ENCODE measurements at places on chromosomes 13 and 19. TPM values are rescaled to one million over a fixed set of nuclear protein-coding genes. Genes with fewer than 3 reads are reported as not detected.

BCKDHA gene
- total RNA-seq = 13.1 TPM

DNAAF3 gene
- 0.40 TPM for total RNA-seq

DNA sequence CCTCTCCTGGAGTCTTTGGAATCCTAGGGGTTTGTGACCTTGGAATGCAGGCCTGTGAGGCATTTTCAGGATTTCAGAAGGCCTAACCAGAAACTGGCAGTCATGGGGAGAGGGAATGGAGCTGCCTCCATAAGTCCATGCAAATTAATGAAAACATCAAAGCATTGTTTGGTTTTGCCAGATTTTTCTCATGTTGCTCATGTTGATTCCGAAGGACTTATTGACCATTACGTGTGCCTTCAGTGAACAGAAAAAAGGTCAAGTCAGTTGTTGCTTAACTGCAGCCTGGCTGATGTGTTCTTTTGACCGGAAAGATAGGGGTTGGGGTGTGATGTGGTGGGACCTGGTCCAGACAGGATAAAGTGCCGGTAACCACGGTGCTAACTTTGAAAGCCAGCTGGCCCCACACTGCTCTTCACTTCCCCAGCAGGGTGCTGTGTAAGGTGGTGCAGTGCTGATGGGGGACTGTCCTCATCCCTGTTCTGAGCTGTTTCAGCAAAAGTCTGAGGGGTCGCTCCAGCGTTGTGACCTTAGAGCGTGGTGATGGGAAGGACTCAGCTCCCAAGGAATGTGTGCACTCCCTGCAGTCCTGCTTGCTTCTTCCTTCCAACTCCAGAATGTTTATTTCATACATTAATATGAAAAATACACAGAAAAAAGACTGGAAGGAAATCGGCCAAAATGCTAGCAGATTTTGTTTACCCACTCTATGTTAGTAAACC, 3.5 kb downstream of the RNF113B start:
- peak; percentile 15 for DNase-seq

DNA sequence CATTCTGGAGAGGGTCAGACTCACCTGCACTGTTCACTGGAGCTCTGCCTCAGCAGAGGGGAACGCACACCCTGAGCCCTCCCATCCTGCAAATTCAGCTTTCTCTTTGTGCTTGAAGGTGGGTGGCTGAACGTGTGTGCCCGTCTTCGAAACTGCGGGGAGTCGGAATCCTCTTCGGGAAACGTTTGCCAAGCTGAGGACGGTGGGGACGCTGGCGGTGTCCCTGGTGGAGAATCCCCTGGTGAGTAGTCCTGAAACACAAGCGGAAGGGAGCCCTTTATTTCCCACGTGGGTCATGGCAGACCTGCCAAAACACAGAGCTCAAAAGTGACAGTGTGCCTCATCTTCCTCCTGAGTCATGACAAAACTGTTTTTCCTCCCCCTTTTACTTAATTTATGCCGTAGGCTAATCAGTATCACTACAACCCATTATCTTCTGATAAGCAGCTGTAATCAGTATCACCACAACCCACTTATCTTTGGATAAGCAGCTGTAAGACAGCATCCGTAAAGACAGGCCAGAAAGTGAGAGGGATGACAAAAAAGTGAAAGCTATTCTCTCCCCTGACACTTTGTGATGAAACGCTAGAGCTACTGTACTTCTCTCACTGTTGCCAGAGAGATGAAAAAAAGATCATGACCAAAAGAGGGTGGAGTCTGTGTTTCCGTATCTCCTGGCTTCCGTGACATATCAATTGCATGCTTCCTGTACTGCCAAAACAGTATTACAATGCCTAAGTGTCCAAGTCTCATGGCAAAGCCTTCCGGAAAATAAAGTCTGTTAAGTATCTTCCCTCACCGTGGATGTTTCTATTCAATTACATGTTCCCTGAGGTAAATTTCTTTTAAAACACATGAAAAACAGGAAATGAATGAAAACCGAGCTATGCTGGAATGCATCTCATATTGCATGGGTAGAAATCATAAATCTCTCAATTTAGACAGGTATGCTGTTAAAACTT, 155.5 kb downstream of the TBC1D4 start:
- no peak for DNase-seq

DNA sequence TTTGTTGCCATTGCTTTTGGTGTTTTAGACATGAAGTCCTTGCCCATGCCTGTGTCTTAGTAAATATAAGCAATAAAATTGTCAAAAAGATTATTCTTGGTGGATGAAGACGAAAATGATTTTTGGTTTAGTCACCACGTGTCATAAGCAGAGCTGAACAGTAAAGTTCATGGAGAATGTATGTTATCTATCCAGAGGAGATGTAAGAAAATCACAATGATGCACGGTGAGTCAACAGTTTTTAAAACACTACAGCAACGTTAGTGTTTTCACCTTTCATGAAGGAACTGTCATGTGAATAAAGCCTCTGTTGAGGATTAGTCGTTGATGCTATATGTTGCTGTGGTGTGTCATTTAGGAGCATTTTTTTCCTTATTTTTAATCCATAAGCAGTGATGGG, 137.6 kb downstream of the GPC6 start:
- DNase-seq = no peak

GRCh38 chr19:16062789-16063188, 13.5 kb upstream of the TPM4 start:
- peak; percentile 78 for DNase-seq

GRCh38 chr19:13983213-13983889, 22.8 kb downstream of the RFX1 start:
- no peak for DNase-seq

DNA sequence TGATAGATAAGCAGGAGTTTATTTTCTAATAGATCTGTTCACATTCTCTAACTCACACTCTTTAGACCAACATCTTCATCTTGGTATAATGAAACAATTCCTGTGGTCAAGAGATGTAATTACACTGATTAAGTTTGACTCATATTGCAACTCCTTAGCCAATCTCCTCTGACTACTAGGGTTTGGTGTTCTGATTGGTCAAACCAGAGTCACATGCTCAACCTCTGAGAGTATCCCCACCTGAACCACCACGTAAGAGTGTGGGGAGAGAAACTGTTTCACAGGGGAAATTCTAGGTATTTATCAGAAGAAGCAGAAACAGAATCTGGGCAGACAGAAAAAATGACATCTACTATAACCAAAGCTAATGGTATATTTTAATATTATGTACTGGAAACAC, 42.4 kb downstream of the UQCRFS1 start:
- no peak for DNase-seq

DNA sequence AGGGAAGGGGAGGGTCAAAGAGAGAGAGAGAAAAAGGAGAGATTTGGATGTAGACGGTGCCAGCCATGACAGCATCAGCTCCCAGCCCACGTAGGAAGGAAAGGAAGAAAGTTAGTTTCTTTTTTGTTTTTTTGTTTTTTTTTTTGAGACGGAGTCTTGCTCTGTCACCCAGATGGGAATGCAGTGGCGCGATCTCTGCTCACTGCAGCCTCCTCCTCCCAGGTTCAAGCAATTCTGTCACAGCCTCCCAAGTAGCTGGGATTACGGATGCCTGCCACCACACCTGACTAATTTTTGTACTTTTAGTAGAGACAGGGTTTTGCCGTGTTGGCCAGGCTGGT, 27.6 kb downstream of the ELL start:
- DNase-seq = no peak

- no peak for DNase-seq
These were observed 73.4 kb downstream of the MBNL2 start for GRCh38 chr13:97295283-97296182.
